ENCODE measurements at places on chromosomes 16 and 17. TPM values are rescaled to one million over a fixed set of nuclear protein-coding genes. Genes with fewer than 3 reads are reported as not detected.

DNA sequence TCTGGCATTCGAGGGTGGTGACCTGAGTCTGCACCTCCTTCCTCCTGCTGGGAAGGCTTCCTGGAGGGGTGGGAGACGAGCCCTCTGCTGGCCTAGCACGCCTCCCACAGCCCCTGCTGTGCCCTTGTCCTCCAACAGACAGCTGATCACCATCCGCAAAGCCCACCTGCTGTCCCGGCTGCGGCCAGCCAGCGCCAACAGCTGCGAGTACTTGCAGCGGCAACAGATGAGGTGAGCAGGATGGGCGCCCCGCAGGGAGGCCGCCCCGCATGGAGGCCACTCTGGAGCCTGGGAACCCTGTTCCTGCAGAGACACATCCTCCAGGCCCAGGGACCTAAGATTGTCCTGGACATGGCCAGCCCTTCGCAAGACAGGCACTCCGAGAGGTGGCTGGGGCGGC lies 21.6 kb downstream of the UBALD1 start:
- no peak for DNase-seq

DNA sequence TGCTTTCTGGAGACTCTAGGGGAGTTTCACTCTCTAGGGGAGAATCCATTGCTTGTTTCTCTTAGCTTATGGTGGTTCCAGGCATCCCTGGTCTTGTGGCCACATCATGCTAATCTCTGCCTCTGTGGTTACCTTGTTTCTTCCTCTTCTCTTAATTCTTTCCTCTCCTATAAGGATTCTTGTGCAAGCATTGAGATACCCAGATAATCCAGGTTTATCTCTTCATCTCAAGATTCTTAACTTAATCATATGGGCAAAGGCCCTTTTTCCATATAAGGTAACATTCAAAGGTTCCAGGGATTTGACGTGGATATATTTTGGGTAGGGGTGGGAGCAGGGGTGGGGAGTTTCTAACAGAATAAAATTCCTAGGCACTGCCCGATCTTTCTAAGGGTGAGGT lies 32.6 kb downstream of the FAM20A start:
- DNase-seq: no peak

The SSTR5 gene
- not detected for total RNA-seq

The MT1H gene
- total RNA-seq: 949 TPM

The SECTM1 gene
- 3.0 TPM for total RNA-seq

GRCh38 chr16:67243481-67243880 lies 3.8 kb downstream of the FHOD1 start:
- no peak for DNase-seq

The SLC2A4 gene
- 0.48 TPM for total RNA-seq

Measured in left lobe of liver (tissue), 2 donors.